Stimulated activated CD4-positive, alpha-beta T cell treated with anti-CD3 and anti-CD28 coated beads, Interleukin-1b, Interleukin-23, amount 100 ng/mL, for 1 hour (primary cell): ENCODE measurements at places on chromosomes 1 and 21.

DNA sequence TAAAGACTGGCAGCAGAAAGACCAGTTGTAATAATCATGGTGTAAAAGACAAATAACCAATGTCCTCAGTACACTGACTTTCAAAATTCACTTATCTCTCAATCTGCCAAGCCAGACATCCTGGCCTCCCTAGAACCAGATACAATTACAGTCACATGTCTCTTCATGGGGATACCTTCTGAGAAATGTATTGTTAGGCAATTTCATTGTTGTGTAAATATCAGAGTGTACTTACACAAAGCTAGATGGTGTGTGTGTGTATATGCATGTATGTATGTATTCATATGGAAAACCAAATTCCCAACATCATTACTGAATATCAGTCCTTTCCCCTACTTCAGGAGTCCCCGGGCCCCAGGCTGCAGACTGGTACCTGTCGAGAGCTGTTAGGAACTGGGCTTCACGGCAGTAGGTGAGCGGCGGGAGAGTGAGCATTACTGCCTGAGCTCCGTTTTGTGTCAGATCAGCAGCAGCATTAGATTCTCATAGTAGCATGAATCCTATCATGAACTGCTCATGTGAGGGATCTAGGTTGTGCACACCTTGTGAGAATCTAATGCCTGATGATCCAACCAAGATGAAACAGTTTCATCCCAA, 65.3 kb upstream of the ZNF326 start:
- no peak for DNase-seq

DNA sequence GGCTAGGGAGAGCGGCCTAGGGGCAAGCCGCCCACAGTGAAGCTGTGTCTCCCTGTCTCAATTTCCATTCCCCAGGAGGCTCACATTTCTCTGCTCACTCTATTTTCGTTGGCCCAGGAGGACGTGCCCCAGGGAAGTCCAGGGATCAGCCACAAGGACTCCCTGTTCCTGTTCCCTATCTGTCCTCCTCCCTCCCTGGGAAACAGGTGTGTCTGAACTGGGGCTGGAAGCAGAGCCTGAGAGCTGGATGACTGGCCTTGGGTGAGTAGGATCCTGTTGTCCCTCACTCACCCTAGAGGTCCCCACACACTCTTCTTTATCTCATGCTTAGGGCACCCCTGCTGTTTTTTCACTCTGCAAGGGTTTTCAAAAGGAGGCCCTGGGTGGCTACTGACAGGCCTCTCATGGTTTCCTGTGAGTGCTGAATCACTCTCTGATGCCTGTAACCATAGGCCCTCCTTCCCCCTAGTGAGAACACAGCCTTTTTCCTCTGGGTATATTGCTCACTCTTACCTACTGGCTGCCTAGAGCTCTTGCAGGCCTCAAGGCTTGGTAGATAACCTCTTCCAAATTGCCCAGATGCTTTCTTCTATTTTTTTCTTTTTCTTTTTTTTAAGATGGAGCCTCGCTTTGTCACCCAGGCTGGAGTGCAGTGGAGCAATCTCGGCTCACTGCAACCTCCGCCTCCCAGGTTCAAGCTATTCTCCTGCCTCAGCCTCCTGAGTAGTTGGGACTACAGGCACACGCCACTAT, 3.3 kb upstream of the UTP11 start:
- no peak for DNase-seq

- no peak for DNase-seq
These were observed 82.1 kb downstream of the MT1HL1 start for GRCh38 chr1:236922190-236922589.

- DNase-seq = no peak
These were observed 184.4 kb upstream of the GALNT2 start for GRCh38 chr1:229882621-229883020.

DNA sequence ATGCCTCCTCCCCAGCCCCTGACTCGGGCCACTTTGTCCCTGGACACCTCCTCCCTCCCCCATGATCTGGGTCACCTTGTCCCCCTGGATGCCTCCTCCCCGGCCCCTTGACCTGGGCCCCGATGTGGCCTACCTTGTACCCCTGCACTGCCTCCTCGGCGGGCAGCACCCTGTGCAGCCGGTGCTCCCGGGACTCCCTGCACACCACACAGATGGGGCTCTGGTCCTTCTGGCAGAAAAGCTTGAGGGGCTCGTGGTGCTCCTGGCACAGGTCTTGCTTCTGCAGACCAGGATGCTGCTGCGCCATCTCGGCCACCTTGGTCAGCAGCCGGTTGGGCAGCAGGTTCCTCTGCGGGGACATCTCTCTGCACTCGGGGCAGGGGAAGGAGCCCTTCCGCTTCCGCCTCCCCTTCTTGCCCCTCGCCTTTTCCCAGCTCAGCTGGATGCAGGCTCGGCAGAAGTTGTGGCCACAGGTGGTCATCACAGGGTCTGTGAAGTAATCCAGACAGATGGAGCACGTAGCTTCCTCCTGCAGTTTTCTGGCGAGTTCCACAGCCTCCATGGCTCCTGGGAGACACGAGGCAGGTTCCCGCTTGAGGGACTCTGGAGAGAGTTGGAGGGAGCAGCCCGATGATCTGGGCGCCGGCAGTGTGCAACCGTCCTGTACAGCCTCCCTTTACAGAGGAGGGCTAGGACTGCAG, 2.0 kb downstream of the TRIM17 start:
- DNase-seq = no peak

DNA sequence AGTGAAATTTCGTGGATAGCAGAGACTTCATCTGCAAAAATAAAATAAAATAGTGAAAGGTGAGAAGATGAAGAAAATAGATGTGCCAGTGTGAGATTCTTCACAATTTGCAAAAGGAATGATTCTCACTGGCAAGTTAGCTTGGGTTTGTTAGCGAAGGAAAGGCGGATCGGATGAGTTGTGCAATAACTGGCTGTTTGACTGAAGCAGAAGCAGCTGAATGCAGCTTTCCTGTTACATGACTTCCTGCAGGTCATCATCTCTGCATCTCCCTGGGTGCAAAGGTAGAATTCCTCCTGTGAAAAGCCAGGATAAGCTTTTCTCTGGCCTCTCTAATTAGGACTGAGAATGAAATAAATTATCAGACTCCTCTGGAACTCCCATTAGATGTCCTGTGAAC, 263.1 kb upstream of the CHRM3 start:
- no peak for DNase-seq

GRCh38 chr1:56964349-56965017, 1.3 kb downstream of the C8B start:
- no peak for DNase-seq

GRCh38 chr1:224458996-224459395, 24.4 kb upstream of the WDR26 start:
- DNase-seq = no peak

DNA sequence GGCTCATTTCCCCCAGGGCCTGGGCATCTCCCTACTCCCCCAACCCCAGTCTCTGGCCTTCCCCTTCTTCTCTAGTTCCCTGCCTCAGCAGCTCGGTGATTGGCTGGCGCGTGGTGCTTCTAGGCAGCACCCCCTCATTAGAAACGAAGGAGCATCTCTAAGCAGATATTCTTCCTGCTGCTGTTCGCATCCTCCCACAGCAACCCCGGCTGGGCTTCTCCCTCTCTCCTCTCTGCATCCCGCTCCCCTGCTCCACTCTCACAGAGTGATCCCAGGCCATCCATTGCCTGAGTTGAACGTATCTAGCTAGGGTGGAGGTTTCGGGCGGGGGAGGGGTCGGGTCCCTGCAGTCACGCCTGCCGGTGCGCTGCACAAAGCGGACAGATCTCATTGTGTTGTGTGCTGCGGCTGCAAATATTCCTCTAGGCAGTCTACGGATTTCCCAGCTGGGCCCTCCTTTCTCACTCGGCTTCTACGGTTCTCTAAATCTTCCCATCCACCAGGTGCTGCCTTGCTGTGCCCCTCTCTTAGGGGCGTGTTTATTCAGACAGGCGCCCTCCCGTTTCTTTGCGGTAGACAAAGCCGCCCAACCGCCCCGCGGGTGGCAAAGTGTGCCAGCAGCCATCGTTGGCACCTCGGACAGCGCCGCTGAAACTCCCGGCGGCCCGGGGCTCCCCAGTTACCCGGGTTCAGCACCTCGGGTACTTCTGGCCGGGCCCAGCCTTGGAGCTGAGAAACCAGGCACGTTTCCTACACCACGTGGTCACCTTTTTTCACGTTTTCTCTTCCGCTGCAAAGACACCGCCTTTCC, 2.2 kb downstream of the CACNA1E start:
- DNase-seq = no peak

- DNase-seq = no peak
These were observed 14.3 kb downstream of the TMEM35B start for GRCh38 chr1:34970829-34971228.

GRCh38 chr1:67555461-67556296, 125.5 kb upstream of the SERBP1 start:
- no peak for DNase-seq

- DNase-seq = no peak
These were observed 53.5 kb upstream of the TRAPPC10 start for GRCh38 chr21:43958364-43959158.

DNA sequence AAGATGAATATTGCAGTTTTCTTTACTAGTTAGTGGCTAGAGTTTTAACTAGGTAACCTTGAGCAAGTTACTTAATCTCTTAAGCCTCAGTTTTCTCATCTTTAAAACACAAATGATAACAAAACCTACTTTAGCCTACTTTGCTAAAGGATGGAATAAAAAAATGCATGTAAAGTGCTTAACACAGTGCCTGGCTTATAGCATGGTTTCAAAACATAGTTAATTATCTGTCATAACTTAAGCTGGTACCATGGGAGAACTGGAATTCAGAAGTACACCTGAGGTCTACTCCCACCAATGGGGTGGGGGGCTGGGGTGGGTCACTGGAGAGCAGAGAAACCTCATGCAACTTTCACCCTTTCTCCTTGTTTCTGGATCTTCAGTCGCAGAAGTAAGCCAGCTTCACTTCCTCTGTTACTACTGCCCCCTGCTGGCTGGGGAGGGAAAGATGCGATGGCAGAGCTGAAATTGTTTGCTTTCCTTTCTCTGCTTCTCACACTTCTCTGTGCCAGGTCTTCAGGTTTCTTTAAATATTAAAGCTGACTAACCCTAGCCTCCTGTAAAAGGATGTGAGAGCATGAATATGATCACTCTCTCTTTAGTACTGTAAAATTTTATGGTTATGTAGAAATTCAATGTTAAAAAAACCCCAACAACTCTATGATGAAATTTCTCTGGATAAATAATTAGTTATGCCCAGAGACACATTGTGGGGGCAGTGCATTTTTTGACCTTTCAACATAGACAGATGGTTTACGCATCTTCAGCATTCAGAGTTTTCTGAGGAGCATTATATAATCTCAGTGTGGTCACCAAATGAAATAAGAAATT, 324.2 kb downstream of the HLX start:
- DNase-seq = peak; percentile 12

GRCh38 chr1:236072001-236072400, 7.1 kb upstream of the NID1 start:
- no peak for DNase-seq

DNA sequence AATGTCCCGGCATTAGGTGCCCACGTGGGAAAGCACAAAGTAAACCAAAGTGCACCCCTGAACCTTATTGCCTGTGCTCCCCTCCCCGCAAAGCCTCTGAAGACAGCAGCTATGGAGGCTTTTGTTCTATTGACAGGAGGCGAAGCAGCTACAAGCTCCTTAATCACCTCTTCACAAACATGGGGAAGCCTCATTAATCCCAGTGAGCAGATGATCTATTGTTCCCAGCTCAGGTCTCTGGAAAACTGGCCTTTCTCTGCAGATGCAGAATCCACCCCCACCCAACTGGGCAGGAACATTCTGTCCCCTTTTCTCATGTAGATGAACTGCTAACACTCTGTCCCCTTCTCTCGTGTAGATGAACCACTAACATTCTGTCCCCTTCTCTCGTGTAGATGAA, 190.5 kb upstream of the CSF3R start:
- DNase-seq = no peak

- DNase-seq = no peak
These were observed 36.7 kb downstream of the AJAP1 start for GRCh38 chr1:4690951-4691675.

- no peak for DNase-seq
These were observed 241.0 kb downstream of the KCNJ6 start for GRCh38 chr21:37675202-37675801.

- no peak for DNase-seq
These were observed 4.9 kb downstream of the MIA3 start for GRCh38 chr1:222622765-222623164.

GRCh38 chr1:203448521-203449061, 27.0 kb upstream of the PRELP start:
- DNase-seq = no peak

- no peak for DNase-seq
These were observed 88.4 kb downstream of the ADGRL2 start for GRCh38 chr1:81889166-81889565.

DNA sequence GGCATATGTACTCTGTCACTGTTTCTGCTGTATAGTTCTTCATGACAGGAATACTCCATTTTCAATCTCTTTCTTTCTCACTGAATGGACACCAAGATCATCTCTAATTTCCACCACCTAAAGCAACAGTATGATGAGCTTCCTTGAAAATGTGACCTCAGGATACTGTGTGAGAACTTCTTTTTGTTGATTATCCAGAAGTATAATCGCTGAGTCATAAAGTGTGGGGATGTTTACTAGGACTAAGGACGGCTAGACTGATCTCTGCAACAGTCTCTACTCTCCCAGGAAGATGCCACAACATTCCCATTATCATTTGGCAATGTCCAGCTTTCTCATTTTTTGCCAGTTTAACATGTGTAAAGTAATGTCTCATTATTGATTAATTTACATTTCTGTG, 70.3 kb downstream of the TNFSF18 start:
- DNase-seq = no peak

GRCh38 chr1:32205401-32206370, at the start of gene IQCC:
IQCC (plus strand) TSS chr1:32205671; CDS start chr1:32205682, 11 bp downstream.
- peak; percentile 68 for DNase-seq

DNA sequence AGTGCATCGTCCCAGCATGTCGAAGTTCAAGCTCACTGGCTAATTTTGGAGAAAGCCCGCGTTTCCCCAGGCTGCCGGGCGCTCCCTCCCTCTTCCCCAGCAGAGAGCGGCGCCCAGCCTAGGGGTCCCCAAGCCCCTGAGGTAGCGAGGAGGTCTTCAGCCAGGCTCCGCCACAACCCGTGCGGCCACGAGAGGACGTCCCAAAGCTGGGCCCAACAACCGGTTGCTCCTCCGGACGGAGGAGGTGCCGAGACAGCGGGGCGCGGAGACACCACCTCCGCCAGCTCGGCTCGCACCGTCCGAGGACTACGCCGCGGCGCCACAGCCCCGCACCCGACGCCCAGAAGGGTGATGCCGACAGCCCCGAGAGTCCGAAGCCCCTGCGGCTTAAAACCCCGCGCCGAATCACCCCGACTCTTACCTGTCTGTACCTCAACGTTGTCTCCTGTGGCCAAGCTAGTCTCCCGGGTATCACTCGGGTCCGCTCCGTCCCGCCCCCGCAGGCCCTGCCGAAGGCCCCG, at the start of gene DENND2C:
Gene DENND2C (minus strand): TSS at position 488 of the 521 bp plus-strand sequence. CDS start 44,065 bp downstream, outside the sequence.
- DNase-seq = no peak
